HEK293T (cell line): ENCODE measurements at places on chromosomes 2 and 18.

GRCh38 chr2:73418343-73418742, 32.7 kb downstream of the ALMS1 start:
- no peak for DNase-seq

GRCh38 chr2:237859533-237860272, at the start of gene RAMP1:
TSS of gene RAMP1 (plus strand) at chr2:237859623. CDS start at chr2:237859676, 53 bp downstream.
- DNase-seq: no peak

DNA sequence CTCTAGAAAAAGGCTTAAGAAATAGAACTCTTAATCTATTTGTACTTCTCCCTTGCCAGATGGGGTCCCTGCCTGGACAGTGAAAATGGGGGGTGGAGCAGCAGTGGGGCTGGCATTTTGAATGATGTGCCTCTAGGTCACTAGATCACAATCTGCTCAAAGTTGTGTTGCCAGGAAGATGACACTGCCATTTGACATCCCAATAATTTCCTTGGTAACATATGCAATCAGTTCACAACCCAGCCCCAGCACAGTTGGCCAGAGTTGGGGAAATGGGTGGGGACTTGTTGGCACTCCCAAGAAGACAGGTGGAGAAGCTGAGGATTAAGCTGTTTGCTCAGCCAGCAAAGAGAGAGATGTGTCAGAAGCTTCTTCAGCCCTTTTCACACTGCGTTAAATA, 558.3 kb upstream of the KLHL29 start:
- DNase-seq: no peak

DNA sequence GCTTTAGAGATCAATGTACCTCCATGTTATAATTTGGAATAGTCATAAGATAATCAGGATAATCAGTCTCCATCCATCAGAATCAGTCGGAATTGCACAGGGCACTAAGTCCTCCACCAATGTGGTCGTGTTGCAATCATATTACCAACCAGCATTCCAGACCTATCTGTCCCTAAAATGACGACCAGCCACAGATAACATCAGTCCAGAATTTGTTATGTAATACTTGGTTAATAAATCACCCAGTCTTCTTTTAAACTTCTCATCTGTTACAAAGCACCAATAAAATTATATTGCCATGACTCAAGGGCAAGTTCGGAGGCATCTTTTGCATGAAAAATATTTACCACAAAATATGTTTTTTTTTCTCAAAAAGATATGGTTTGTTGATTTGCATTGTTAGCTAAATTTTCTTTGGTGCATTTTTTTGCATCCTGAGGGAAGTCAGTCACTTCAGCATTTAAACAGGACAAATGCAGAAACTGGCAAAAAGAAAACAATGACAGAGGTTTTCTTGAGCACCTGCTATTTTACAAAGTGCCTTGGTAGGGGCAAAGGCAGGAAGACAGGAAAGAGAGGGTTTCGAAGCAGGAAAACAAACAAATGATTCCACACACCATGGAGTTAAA, 29.3 kb downstream of the PIEZO2 start:
- no peak for DNase-seq

DNA sequence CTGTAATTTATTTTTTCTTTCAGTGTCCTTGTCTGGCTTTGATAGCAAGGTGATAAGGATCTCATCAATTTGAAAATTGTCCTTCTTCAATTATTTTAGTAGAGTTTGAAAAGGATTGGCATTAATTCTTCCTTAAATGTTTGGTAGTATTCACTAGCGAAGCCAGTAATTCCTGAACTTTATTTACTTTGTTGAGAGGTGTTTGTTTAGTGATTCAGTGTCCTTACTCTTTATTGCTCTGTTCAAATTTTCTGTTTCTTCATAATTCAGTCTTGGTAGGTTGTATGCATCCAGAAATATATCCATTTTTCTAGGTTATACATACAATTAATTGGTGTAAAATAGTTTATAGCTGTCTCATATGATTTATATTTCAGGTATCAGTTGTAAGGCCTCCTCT, 676.7 kb upstream of the POU3F3 start:
- no peak for DNase-seq

- DNase-seq: no peak
Observed at GRCh38 chr2:8636041-8636491, 45.8 kb upstream of the ID2 start.

DNA sequence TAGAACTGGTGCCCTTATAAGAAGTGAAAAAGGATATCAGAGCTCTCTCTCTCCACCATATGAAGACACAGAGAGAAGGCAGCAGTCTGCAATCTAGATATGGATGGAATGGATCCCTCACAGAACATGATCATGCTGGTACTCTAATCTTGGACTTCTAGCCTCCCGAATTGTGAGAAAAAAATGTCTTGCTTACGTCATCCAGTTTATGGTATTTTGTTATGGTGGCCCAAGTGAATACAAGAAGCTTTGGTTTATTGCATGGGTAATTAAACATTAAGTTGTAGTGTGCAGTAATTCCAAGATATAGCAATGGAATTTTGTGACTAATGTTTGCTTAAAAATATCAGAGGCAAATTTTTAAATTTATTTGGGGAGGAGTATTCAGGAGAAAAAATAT, 1667.4 kb upstream of the SLC39A10 start:
- no peak for DNase-seq

GRCh38 chr18:77373730-77374445, 124.2 kb downstream of the GALR1 start:
- no peak for DNase-seq

- DNase-seq: no peak
Observed at GRCh38 chr18:7367336-7367735, 136.4 kb downstream of the LRRC30 start.

DNA sequence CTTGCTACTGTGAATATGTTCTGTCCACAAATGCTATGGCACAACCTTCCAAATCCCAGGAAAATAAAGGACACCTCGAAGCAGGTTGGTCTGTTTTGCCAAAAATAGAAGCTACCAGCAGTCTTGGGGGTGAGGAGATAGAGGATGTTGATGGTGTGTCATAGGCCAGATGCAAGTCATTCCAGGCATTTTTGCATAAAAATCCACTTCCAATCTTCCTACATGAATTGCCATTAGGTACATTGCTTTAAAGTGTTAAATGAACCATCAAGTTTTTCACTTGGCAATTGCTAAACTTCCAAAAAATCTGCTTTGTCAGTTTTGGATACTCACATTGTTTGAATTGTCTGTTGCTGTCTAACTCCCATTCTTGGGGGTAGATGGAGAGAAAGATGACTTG, 295.4 kb downstream of the MYCN start:
- no peak for DNase-seq

DNA sequence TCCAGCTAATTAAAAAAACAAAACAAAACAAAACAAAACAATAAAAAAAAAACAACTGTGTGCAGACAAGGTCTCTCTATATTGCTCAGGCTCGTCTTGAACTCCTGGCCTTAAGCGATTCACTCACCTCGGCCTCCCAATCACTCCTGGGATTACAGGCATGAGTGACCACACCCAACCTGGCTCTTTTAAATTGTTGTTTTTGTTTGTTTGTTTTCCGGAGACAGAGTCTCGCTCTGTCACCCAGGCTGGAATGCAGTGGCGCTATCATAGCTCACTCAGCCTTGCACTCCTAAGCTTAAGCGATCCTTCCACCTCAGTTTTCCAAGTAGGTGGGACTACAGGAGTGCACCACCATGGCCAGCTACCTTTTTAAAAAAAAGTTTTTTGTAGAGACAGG, 201.6 kb downstream of the EN1 start:
- DNase-seq: no peak

DNA sequence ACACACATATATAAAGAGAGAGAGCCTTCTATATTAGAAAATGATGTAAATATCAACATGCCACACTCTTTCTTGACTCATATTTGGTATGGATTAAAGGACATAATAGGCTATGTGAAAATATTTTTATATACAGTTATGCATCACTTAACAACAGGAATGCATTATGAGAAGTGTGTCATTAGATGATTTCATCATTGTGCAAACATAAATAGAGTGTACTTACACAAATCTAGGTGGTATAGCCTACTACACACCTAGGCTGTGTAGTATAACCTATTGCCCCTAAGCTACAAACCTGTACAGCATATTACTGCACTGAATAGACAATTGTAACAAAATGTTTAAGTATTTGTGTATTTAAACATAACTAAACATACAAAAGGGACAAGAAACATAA, 354.8 kb upstream of the CNTNAP5 start:
- DNase-seq: no peak

GRCh38 chr2:241199286-241199685, 10.8 kb downstream of the ANO7 start:
- DNase-seq: no peak

- no peak for DNase-seq
Observed at GRCh38 chr18:58408665-58409064, 220.2 kb downstream of the ALPK2 start.

DNA sequence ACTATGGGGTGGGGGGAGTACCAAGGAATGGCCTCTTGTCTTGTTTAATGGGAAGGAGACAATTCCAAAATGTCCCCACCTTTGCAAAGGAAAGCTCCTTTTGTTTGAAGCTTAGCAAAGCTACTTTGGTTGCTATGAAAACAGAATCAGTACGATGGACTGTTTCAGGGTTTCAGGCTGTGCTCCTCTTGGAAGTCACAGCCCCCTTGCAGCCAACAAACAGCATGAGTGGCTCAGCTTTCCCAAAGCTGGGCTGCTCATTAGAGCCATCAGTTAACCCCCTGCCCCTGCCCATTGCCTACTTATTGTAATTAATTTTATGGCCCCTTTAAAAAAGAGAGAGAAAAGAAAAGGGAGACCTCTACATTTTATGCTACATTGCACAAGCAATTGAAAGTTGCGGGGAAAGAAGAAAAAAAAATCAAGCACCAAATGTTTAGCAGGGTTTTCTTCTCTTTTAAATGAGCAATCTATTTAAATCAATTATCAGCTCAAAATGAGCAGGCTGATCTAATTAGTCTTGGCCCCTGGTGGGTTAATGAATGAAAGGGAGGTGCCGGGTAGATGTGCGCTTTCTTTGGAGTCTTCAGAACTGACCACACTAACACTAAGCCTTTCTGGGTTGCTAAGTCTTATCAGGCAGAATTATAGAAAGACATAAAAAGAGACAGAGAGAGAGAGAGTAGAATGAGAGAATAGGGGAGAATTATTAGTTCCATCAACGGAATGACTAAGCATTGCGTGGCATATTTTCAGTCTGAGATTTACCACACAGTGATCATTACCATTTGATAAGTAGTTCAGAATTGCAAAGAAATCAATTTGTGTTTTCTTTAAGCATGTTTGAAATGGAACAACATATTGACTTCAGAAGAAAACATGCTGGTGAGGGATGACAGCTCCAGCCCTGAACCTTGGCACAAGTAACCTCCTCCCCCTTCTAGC, 284.9 kb downstream of the INSIG2 start:
- DNase-seq: no peak

GRCh38 chr2:220134756-220135534, 507.5 kb downstream of the SLC4A3 start:
- no peak for DNase-seq

DNA sequence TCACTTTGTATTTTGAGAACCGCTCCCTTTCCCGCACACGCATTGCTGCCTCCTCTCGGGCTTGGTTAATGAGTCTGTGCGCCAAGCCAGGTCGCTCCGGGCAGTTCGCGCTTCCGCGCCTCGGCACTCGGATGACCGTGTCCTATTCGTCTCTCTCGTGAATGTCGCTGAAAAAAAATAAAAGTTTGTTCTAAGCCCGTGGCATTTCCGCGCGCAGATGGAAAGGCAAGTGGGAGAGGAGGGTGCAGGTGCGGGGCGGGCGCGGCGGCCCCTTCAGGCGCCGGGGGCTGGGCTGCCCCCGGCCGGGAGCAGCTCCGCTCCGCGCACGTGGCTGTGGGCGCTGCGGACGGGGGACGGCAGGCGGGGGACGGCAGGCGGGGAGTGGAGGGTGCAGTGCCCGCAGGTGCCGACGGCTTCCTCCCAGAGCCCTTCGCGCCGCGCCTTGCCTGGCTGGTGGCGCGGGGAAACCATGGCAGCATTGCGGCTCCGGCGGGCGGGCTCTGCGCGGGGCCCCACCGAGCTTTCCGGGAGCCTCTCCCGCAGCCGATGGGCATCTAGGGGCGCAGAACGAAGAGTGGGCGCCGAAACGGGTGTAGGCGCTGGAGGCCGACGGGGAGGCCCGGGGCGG, 159.6 kb upstream of the SIX2 start:
- peak; percentile 53 for DNase-seq

- DNase-seq: no peak
Observed at GRCh38 chr2:28226558-28226957, 166.1 kb upstream of the FOSL2 start.

DNA sequence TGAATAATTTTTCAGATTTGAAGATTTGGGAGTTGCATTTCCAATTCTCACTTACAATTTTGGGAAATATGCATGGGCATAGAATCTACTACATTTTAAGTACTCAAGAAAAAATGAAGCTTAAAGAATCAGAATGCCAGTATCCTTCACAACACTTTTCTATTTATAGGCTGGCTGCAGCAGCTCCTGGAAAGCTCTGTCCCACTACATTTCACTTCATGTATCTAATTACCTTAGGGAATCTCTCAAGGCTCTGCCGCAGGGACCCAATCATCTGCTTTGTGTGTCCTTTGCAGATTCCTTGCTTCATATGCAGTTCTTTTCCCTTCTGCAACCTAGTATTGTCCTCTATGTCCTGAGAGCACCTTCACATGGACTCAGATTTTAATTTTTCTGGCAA, 102.9 kb downstream of the NUP35 start:
- DNase-seq: no peak

DNA sequence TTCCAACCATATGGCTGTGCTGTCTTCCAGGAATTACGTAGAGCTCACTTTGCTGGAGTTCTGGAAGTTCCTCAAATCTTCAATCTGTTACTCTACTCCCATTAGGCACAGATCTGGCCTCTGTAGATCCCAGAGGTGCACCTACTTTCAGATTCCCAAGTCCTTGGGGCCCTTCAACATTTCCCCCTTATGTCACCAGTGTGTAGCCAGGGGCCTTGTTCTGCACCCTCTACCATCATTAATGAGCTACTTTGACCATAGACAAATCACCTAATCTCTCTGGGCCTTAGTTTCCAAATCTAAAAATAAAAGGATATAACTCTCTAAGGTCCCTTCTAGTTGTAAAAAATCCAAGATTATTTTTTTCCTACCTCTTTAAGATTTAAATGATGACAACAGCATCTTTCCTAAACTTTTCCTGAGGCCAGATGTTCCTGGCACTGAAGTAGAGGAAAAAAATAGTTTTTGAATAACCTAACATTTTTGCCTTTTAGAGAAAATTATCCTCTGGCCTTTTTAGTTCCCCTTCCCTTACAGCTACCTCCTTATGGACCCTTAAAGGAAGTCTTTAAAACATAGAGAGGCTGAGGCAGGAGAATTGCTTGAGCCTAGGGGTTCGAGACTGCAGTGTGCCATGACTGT, 31.0 kb upstream of the WIPF1 start:
- no peak for DNase-seq

- no peak for DNase-seq
Observed at GRCh38 chr2:8298783-8299182, 383.1 kb upstream of the ID2 start.

GRCh38 chr2:133362061-133362476, 206.2 kb downstream of the NCKAP5 start:
- peak; percentile 10 for DNase-seq

- DNase-seq: no peak
Observed at GRCh38 chr2:111952871-111953452, 54.6 kb downstream of the MERTK start.

- DNase-seq: no peak
Observed at GRCh38 chr2:46732127-46732526, 183.5 kb downstream of the MCFD2 start.
